Muscle of leg (tissue), 16 donors: ENCODE measurements at places on chromosomes 3 and 15. TPM values are rescaled to one million over a fixed set of nuclear protein-coding genes. Genes with fewer than 3 reads are reported as not detected.

- peaks cover 7% of the 10 kb centered on the region for H3K4me1 ChIP-seq
- no peak for DNase-seq
- no peak overlapping the region for H3K27ac ChIP-seq
- no peaks in the 10 kb centered on the region for H3K36me3 ChIP-seq
These were observed 15.3 kb downstream of the TMEM108 start for GRCh38 chr3:133053532-133053931.

- H3K27me3 ChIP-seq, result no peaks in the 10 kb centered on the region
- no peak overlapping the region for H3K27ac ChIP-seq
- H3K36me3 ChIP-seq, result no peaks in the 10 kb centered on the region
- peak; percentile 12 for DNase-seq
These were observed 724.9 kb downstream of the NSUN3 start for GRCh38 chr3:94787734-94788270.

GRCh38 chr3:46935168-46935858 is 41.2 kb downstream of the CCDC12 start:
- peak overlapping the region; percentile 94 for H3K27ac ChIP-seq
- no peak overlapping the region for H3K4me3 ChIP-seq
- H3K36me3 ChIP-seq, result peaks cover 37% of the 10 kb centered on the region

DNA sequence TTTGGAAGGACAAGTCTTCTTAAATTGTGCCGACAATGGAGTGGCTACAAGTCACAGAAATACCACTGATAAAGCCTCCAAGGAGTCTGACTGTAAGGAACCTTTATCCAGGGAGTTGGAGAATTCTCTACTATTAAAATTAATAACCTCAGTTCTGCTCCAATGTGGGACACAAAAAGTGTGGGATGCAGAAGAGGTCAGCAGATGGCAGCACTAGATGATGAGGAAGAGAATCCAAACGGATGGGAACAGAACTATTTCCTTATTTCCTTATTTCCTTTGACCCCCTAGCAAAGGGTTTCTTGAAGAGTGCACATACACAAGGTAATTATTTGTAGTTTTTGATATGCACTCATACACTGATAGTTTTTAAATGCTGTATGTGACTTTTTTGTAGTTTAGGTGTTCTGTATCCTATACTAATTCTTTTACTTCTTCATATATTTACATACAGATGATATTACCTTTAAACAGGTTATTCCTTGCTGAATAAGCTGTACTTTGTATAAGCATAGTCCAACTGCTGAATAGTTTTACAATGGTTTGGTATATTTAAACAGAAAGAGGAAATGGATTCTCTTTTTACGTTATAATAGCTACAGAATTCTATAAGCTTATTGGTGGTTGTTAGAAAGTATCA is 25.6 kb upstream of the NLGN1 start:
- H3K4me3 ChIP-seq, result no peak overlapping the region
- no peaks in the 10 kb centered on the region for H3K27me3 ChIP-seq
- H3K4me1 ChIP-seq, result no peaks in the 10 kb centered on the region
- no peak overlapping the region for H3K27ac ChIP-seq
- no peaks in the 10 kb centered on the region for H3K36me3 ChIP-seq

CLDN1 gene
- 2.1 TPM for total RNA-seq

GPR15 gene
- total RNA-seq, result not detected
